ENCODE measurements at places on chromosomes 12 and 14. TPM values are rescaled to one million over a fixed set of nuclear protein-coding genes. Genes with fewer than 3 reads are reported as not detected.

- DNase-seq: no peak
- no peak overlapping the region for H3K4me3 ChIP-seq
- no peaks in the 10 kb centered on the region for H3K36me3 ChIP-seq
- H3K27me3 ChIP-seq: peaks cover 4% of the 10 kb centered on the region
These were observed 9.8 kb downstream of the VSIG10 start for GRCh38 chr12:118094039-118094438.

- no peaks in the 10 kb centered on the region for H3K36me3 ChIP-seq
- no peak for DNase-seq
- peak overlapping the region; percentile 55 for H3K4me3 ChIP-seq
- no peaks in the 10 kb centered on the region for H3K27me3 ChIP-seq
These were observed 35.1 kb upstream of the GRIP1 start for GRCh38 chr12:66713984-66714383.

DNA sequence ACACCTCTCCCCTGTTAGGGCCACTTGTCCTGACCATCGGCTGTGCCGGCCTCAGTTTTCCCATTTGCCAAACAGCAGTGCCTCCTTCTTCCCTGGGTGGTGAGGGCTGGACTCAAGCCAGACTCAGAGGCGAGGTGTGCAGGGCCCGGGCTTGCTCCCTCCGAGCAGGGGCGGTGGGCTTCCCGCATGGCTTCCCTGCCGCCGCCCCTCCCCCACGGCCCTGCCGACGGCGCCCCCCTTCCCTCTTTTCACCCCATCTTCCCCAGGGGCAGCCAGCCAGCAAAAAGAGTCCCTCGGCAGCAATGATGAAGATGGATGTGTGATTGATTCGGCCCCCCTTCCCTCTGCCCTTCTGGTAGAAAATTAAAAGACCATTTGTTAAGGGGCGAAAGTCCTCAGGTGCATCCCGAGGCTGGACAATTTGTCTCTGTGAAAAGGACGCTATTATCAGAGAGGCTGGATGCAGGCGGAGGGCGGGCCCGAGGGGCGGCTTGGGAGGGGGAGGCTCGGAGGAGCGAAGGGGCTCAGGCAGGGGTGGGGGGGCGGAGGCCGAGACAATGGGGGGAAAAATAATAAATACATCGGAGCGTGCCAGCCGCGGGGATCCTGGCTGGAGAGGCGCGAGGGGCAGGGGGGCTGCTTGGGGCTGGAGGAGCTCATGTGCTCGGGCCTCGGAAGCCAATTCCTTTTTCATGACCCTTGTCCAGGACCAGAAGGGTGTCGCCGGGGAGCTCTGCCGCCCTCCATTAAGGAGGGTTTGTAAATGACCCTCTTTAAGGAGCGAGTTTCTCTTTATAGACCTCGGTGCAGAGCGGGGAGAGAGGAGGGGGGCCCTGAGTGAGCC is 48.0 kb upstream of the LHX5 start:
- DNase-seq: no peak
- no peak overlapping the region for H3K27ac ChIP-seq
- peaks cover 60% of the 10 kb centered on the region for H3K27me3 ChIP-seq
- H3K4me3 ChIP-seq: no peak overlapping the region

Gene ENDOU
- 0.37 TPM for total RNA-seq

GRCh38 chr12:131445795-131446194 is 265.1 kb upstream of the SFSWAP start:
- H3K36me3 ChIP-seq: no peaks in the 10 kb centered on the region
- H3K4me1 ChIP-seq: no peaks in the 10 kb centered on the region
- no peak for DNase-seq
- H3K27me3 ChIP-seq: peaks cover 2% of the 10 kb centered on the region

Measured in activated B cell treated with CpG ODN at 0.5 μM for 24 hours (primary cell).